ENCODE measurements at places on chromosomes 3 and 15.
A peak's percentile ranks its signal among the peaks of the same experiment; 100 is the strongest.

GRCh38 chr3:39143051-39143885 is 10.1 kb downstream of the CSRNP1 start:
- DNase-seq: no peak

DNA sequence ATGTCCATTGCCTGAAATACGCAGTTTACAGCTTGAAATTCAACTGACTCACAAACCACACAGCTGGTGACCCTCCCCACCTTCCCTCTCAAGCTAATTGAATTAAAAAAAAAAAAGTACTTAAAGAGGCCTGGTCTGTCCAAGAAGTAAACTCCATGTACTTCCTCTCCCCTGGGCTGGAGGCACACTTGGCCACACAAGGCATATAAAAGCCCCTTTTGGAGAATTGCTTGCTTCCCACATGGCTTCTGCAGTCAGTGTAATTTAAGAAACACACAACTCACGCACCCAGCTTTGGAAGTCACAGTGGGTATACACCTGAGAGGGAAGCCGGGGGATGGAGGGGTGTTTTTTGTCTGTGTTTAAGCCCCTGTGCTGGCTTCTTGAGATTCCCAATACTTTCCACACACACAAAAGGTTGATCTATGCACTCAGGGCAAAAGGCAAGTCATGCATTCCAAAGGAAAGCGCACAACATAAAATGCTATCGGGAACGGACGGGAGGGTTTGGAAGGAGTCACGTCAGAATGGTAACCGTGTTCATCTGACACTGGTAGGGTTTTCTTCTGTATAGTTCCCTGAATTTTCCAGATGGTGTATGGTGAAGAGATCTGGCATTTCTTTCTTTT is 106.6 kb upstream of the ALDH1A3 start:
- DNase-seq: peak; percentile 64

GRCh38 chr15:40338921-40339620 is 1.7 kb downstream of the CCDC9B start:
- peak; percentile 93 for DNase-seq

GRCh38 chr3:21331321-21331720 is 419.7 kb downstream of the ZNF385D start:
- no peak for DNase-seq

DNA sequence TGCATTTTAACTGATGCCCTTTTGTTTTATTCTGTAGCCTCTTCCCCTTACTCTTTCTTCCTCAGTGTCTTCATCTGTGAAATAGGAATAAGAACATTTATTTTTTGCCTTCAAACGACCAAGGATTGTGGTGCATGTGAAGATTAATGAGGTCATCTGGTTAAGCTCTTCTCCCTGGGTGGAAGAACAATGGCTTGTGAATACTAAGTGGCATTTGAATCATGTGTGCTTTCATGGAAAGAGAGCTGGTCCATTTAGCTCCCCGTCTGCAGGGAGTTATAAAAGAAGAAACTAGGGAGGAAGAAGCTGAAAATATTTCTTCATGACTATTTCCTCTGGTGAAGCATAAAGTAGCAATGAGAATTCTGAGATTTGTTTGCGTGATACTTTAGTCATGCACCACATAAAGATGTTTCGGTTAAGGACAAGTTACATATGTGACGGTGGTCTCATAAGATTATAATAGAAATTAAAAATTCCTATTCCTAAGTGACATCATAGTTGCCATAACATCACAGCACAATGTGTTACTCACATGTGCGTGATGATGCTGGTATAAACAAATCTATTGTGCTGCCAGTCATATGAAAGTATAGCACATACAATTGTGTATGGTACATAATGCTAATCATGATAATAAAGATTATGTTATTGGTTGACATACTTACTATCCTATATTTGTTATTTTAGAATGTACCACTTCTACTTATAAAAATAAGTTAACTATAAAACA is 374.3 kb downstream of the RBMS3 start:
- no peak for DNase-seq

GRCh38 chr15:40369971-40370370 is 12.0 kb downstream of the DISP2 start:
- no peak for DNase-seq

- no peak for DNase-seq
Observed at GRCh38 chr3:141096981-141097380, 45.8 kb downstream of the SPSB4 start.
